ENCODE measurements at places on chromosomes 13 and 19. TPM values are rescaled to one million over a fixed set of nuclear protein-coding genes. Genes with fewer than 3 reads are reported as not detected.
A peak's percentile ranks its signal among the peaks of the same experiment; 100 is the strongest.

GRCh38 chr13:46639033-46639981 lies 86.3 kb downstream of the LRCH1 start:
- no peak for DNase-seq

DNA sequence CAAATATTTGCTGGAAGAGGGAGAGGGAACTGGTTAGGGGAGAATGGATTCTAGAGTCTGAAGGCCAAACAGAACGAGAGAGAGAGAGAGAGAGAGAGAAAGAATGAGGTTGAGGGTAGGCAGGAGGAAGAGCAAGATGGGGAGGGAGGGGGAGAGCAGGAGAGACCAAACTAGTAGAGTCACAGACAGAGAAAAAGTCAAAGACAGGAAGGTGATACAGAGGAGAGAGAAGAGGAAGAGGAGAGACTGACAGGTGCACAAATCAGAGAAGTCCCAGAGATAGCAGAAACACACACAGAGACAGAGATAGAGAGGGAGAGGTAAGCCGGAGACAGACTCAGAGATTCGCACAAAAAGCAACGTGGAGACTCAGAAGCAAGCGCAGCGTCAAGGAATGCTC lies 5.6 kb upstream of the CACNG6 start:
- DNase-seq: no peak

- peak; percentile 29 for DNase-seq
Measured at GRCh38 chr13:48318821-48319511, 15.4 kb downstream of the RB1 start.

- no peak for DNase-seq
Measured at GRCh38 chr13:36840718-36841250, 21.8 kb downstream of the RFXAP start.

DNA sequence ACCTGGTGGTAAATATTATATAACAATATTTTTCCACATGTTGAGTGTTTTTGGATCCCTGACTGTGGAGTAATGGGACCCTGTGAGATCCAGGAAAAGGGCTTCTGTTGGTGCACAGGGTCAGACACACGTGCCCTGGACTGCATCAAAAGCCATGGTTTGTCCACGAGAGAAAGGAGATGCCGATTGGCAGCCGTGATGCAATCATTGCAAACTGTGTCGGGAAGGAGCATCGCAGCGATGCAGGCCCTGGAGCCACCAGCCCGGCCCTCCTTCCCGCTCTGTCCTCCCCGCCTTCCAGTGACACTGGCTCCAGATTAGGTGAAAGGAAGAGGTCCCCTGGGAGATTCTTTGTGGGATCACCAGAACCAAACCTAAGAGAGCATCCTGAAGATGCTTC lies 9.1 kb downstream of the COL4A2 start:
- no peak for DNase-seq

- no peak for DNase-seq
Measured at GRCh38 chr13:58579468-58579867, 947.9 kb downstream of the PCDH17 start.

The PRSS57 gene
- total RNA-seq: not detected

DNA sequence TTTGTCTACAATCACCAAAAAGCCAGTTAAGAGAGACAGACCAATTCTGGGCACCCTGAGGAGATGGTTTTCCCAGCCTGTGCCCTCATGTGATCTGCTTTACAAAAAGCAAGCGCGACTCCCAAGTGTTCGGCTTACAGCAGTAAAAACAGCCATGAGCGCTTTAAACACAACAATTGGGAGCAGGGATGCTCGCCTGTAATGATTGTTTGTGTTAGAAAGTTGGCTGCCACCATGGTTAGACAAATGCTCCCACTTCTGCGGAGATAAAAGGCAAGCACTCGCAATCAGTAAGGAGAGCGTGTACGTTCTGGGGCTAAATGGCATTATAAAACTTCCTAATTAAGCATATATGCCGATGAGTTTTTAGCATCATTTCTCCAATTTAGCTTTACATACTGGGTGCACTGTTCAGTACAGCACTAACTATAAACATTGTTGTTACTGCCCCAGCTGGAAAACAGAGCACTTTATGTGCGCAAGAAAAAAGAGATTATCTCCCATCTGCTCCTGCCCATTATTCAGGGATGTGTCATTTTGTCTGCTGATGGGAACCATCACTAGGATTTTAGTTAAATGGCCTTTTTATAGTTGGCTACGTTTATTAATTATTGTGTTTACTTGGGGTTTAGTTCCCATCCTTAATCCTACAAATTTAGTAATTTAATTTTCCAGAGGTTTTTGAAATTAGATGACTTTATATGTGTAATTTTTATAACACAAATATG lies 309.3 kb upstream of the MAB21L1 start:
- no peak for DNase-seq

The USE1 gene
- 13.2 TPM for total RNA-seq

GRCh38 chr13:111880185-111880584 lies 186.8 kb upstream of the SOX1 start:
- no peak for DNase-seq

The PRODH2 gene
- 3.9 TPM for total RNA-seq

The FFAR3 gene
- not detected for total RNA-seq

DNA sequence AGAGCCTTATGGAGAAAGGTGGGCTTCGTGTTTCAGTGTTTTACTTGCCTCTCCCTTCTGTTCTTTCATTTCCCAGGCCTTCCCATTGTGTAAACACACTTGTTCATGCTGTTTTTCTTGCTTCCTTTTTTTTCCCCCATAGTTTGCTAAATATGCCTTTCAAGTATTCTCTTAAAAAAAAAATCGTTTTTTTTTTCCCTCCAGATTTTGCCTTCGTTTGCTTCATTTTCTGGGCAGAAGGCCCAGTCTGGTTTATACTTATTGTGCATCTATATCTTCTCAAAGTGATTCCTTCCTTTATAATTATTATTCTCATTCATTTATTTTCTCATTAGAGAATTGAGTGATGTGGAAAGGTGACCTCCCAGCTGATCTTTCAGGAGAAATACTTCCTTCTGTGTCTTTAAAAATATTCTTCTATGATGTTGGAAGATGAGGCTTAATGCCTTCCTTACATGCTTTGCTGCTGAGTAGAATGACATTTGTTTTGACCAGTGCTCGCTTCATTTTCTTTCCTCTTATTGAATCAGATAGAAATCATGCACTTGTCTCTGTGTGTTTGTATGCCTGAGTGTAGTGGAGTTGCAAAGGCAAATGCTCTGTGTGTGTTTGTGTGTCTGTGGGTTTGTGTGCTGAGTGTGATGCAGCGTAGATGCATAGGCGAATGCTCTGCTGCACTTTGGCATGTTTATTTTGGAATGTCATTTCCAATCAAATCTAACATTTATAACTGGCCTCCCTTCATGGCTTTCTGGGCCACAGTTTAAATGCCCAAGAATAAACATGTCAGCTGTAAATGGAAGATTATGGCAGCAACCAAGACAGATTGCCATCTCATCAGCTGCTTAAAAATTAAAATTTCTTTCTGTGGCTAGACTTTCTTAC lies 591.4 kb downstream of the FGF9 start:
- DNase-seq: no peak

DNA sequence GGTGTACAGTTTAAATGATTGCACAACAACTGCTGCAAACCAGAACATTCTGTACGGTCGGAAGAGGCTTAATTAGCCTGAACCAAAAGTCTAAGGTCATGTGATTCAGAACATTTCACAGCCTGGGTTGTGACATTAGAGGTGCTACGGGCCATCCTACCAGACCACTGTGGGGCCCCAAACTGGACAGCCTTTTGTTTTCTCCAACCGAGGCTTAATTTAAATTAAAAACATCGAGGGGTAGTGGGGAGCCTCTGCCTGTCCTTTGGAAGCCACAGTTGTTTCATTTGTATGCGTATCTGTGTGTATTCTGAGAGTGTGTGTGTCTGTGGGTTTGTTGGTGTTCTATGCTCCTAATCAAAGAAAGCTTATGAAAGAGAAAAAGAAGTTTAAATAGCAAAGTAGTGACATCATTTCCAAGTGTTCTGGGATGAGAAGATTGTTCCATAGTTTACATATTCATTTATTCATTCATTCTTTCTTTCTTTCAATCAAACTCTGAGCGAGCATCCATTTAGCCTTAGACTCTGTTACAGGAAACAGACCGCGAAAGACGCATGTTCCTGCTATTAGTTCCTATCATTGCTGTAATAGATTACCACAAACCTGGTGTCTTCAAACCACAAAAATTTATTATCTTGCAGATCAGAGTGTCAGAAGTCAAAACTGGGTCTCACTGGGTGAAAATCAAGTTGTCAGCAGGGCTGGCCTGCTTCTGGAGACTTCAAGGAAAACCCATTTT lies 444.8 kb downstream of the FOXO1 start:
- no peak for DNase-seq

The MISP3 gene
- total RNA-seq: 25.7 TPM

DNA sequence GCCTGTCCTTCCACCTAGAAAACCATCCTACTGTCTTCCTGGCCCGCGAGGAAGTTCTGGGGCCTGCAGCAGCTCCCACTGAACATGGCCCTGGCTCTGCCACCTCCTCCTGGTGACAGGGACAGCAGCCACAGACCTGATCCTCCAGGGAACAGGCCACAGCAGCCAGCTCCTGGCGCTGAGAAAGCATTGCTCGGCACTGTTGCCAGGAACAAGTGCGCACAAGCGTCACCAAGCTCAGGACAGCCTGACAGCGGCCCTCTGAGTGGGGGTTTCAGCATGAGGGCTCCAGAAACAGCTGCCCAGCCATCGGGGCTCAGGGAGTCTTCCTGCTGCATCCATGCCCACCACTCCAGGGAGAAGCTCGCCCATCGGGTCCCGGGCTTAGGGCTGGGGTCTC lies 21.9 kb downstream of the AP3D1 start:
- DNase-seq: no peak

The SCAF1 gene
- total RNA-seq: 36.6 TPM

Measured in body of pancreas (tissue), 4 donors.